T-helper 22 cell (primary cell): ENCODE measurements at places on chromosomes 4 and X.

DNA sequence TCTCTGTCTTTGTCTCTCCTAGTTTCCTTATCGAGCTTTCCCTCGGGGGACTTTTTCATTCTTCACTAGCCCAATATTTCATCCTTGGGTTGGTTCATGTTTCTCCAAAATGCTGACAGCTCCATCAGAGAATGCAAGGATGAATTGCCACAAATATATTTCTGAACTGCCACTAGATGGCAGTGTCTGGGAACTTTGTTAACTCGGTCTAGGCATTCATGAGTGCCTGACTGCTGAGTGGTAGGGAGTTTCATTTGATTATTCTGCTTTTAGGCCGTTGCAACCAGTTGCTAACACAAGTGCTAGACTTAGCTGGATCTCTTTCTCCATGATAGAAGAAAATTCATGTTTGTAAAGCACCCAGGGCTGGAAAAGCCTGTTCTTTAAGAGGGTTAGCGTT lies 73.5 kb upstream of the RAP2C start:
- DNase-seq = no peak

GRCh38 chrX:39204945-39205344 lies 403.7 kb downstream of the MID1IP1 start:
- DNase-seq = no peak

GRCh38 chr4:75513526-75514130 lies 575 bp downstream of the RCHY1 start:
- DNase-seq = no peak

GRCh38 chrX:38900719-38901118 lies 99.5 kb downstream of the MID1IP1 start:
- no peak for DNase-seq

- DNase-seq = no peak
Measured at GRCh38 chr4:48332661-48333060, 8.7 kb upstream of the SLAIN2 start.

DNA sequence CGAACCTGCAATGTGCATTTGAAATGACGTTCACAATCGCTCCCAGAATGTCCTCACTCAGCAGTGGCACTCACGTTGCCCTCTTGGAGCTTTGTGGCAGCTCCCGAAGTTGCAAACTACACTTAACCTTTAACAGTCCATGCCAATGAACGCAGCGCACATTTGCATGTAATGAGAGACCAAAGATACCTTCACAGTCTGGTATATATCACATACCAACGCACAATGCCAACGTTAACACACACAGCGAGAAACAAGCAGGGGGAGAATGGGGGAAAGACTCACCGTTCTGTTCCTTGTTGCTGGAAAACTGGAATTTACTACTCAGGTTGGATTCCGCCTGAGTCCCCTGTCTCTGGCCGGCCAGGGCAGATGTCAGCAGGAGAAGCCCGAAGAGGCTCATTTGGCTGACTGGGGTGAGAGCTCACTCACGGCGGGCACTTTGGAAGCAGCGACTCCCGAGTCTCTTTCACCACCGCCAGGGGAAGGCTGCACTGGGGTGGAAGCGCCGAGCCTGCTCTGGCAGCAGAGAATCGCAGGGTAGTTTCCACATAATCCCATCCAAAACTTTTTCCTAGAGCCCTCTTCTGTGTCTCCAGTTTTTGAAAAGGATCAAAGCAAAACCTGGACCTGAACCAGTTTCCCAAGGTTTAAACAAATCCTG lies 966 bp downstream of the PDGFC start:
- no peak for DNase-seq

GRCh38 chrX:108019382-108019875 lies 25.4 kb upstream of the VSIG1 start:
- no peak for DNase-seq

DNA sequence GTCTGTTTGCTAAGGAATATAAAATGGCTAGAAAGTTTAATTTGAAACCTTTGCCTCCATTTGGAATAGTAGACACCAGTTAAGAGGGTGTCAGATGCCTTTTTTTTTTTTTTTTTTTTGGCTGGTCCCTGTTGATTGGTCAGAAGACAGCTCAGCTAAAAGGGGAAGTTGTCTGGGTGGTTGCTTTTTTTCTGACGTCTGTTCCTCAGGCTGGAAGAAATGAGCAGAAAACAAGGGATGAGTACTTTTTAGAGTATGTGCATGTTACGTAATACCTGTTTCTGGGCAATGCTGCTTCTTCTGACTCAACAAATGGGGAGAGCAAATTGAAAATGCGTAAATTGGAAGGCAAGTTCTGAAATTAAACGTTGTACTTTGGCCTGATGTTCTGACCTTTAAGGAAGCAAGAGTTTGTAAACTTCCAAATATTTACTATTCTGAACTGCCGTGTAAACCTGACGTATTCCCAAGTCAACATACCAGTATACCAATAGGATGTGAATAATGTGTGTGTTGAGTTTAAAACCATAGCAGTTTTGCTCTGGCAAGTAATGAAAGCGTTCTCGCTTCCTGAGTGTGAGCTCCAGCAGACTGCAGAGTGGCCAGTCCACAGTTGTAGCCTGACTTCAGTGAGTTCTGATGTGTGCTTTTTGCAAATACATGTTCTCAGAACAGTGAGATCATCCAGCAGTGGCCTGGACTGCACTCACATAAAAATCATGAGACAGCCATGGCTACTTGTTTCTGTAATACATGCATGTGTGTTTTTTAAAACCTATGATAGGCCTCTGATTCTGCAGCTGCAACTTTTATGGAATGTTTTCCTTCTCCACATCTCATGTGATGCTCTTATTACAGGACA lies 1.7 kb downstream of the SAT1 start:
- no peak for DNase-seq

DNA sequence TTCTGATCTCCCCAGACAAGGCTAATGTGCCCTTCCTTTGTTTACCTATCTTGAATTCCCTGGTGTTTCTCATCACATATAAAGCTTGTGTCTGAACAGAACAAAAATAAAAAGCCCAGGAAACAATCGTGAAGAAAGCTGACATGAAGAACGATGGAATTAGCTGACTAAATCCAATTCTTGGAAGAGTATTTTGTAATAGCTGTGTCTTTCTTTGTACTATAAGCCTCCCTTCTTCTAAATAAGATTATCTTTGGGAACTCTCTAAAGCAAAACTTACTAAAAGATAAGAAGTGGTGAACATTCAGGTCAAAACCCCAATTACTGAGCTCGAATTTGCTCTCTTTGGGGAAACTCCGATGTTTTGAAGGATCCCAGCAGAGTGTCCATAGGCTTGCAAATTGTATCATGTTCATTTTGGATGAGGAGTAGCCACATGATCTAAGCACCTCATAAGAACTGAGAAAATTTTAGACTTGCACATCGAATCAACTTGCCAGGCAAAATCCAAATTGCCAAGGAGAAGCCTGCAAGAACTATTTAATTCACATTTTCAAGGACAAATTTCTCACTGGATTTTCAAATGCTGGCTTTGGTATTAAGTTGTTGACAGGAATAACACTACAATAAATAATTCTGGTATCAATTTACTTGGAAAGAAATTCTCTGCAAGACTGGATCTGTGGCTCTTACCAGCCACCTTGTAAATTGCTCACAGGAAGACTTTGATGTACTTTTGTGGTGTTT lies 106.2 kb downstream of the LNX1 start:
- DNase-seq = no peak

DNA sequence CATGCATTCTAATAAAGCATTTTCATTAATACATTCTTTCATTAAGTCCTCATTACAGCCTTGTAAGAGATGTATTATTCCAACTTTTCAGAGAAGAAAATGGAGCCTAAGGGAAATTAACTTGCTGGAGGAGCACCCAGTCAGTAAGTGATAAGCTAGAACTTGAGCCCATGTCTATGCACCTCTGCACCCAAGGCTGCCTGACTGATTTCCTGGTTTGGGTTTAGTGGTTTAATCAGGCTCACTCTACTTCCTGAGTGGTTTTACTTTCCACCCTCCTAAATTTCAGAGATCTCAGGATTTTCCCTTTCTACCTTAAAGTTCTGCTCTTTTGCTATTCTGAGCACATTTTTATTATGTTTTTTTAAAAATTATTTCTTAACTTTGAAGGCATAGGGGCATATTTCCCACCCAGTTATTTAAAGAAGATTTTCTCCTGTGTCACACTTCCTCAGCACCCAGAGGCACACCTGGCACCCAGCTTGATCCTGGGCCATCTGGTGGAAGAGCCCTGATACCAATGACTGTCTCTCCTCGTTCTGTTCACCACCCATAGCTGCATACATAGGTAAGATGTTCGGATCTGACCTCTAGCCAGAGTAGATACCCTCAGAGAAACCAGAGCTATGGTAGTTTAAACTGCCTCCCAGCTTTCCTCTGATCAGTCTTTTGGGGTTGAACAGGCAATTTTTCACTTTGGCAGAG lies 10.4 kb downstream of the CORIN start:
- no peak for DNase-seq

DNA sequence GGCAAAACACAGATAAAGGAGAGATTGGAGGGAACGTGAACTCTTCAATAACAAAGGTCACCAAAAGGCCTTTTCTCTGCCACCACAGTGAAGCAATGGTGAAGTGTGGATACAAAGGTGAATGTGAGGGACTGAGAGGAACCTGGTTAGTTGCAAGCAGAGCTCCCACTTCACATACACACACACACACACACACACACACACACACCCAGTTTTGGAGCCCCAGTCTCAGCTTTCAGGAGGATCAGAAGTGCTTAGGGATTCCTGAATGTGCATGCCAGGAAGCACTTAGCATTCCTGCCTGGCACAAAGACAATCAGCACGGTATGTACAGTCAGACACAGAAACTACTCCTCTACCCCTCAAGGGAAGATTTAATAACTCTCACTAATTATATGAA lies 71.5 kb downstream of the ARHGEF9 start:
- no peak for DNase-seq

GRCh38 chrX:56975611-56976010 lies 19.7 kb downstream of the SPIN3 start:
- DNase-seq = no peak
